Stimulated activated CD4-positive, alpha-beta T cell treated with anti-CD3 and anti-CD28 coated beads, Interleukin-12 subunit alpha, Interleukin-12 subunit beta, amount 100 ng/mL, for 24 hours (primary cell): ENCODE measurements at places on chromosomes 3 and 15.

DNA sequence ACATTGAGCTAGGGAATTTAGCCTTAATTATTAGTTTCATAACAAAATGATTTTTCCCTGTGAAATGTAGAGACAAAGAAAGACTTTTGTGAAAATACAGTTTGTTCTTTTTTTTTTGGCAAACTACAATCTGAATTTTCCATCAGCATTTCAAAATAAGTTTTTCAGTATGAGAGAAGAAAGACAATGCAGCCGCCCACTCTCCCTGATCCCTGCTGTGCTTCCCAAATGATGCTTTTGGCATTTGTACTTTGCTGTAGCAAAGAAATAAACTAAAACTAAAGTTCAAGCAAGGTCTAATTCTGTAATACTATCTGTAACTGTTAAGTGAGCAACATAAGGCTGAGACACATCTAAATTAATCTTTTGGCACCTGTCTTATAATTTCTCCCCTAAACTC, 782.2 kb downstream of the VGLL3 start:
- DNase-seq, result no peak

- DNase-seq, result no peak
These were observed 348.4 kb upstream of the THBS1 start for GRCh38 chr15:39232512-39232911.

GRCh38 chr3:184345317-184346144, 8.1 kb downstream of the FAM131A start:
- DNase-seq, result no peak

- DNase-seq, result no peak
These were observed 23.1 kb upstream of the EIF4A2 start for GRCh38 chr3:186760141-186760833.

- peak; percentile 27 for DNase-seq
These were observed 38.1 kb upstream of the IGDCC4 start for GRCh38 chr15:65460741-65461347.

DNA sequence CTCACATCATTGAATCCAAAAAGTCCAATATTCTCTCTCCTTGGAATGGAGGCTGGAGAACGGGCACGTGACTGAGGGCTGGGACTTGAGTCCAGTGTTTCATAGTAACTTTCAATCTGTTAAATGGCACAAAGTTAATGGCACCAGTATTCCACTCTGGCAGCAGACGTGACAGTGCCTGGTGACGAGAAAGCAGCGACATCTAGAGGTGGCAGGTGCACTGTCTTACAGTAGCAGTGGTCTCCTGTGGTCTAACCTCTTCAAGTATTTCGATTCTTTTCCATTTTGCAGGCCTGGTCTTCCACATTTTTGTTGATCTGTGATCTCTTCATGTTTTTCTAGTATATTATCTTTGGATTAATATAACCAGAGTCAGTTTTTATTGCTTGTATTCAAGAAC, 107.1 kb downstream of the OXSM start:
- DNase-seq, result no peak
